ENCODE measurements at places on chromosomes 4 and X.

DNA sequence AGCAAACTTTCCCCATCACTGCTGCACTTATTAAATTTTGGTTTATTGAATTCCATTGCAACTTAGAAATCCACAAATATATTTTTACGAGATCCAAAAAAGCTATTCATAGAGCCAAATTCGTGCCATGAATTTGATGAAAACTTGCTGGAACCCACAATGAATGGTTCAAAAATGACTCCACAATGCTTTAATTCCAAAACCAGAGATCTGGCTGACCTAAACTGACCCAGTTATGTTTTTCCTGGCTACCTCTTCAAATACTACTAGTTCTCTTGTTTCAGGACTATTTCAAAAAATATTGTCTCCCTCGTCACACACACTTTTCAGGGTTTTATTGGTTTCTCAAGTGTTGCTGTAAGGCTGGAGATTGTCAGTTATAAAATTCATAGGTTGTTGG lies 474.8 kb downstream of the PDGFC start:
- no peak for DNase-seq

DNA sequence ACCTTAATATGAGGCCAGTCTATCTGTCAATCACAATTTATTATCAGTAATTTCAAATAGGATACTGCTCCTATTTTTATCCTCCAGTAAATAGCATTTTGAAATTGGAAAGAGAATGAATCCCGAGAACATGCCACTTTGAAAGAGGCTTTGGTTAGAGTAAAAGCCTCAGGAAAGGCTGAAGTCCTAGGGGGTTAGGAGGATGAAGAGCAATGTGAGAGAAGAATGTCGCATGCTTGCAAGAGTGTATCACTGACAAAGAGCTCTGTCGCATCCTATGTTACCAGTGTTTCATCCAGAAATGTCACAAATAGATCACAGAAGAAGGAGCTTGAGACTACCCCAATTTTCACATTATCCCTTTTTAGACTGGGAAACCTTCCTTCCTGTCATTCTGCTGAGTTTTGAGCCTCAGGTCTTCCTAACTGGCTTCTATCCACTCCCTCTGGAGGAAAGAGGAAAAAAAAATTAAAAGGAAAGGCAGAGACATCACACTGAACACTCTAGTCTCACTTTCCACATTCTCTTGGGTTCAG lies 39.8 kb downstream of the GPM6A start:
- no peak for DNase-seq

GRCh38 chr4:66893807-66894206 lies 651.5 kb downstream of the CENPC start:
- no peak for DNase-seq

DNA sequence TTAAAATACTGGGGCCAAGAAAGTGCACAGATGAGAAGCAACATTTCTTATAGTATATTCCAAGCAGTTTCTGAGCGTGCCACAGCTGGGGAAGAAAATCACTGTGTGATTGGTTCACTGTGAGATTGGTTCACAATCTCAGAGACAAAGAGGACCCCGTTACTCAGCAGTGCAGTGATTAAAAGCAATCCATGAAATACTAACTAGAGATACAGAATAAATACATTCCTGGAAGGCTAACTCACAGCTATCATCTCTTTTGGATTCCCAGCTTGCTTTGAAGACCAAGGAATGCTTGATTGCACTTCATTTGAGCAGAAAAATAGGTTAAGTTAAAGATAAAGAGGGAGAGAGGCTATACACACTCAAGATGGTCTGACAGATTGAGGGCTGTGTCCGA lies 132.1 kb upstream of the RAPGEF2 start:
- no peak for DNase-seq

DNA sequence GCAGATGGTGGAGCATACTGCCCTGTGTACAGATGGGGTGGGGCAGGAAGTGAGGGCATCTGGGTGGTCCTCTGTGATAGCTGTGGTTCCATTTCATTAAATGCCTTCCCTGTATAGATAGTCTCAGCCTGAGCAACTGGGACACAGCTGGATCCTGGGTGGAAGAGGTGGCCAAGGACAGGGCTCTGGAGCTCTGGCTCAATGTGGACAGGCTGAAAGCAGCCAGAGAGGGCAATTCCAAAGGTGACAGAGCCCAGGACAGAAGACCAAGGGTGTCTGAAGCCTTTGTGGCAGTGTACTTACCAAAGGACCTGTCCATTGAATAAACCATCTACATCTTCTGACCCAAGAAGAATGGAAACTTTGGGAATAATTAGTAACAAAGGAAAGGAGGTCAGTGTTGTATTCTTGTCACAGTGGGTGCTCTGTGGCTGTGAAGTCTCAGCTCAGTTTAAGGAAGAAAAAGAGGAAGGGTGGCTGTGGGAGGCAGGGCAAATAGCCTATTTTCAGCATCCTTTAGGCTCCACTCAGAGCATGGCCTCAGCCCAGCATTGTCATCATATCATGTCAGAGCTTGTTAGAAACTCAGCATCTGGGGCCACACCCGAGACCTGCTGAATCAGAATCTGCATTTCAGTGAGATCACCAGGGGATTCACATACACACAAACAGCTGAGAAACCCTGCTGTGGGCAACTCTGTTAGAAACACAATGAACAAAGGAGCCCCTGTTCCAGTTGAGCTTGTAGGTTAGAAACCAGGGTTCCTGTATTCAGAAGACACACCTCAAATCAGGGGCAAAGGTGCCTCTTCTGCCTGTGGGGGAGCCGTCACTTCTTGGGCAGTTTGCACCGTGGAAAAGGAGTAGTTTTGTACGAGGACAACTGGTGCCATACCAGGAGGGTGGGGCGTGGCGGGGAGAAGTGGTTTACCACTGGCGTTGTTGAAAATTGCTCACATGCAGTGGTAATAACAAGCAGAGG lies 168.6 kb downstream of the PTTG2 start:
- DNase-seq, result no peak

DNA sequence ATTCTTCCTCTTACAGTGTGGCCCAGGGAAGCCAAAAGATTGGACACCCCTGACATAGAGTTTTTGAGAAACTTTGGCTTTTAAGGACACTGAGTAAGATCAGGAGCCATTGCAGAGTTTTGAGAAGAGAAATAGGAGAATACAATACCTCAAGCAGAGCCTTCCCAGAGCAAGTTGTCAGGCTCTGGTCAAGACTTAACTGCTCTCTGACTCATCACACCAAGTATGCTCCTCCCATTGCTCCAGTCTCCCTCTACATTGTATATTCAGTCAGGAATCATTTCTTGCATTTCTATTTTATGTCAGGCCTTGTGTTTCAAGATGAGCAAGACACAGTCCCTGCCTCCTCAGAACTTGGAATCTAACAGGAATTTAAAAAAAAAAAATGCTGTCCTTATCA lies 176.4 kb upstream of the FMR1 start:
- no peak for DNase-seq

- DNase-seq, result no peak
Observed at GRCh38 chr4:188030401-188030800, 34.8 kb downstream of the ZFP42 start.

DNA sequence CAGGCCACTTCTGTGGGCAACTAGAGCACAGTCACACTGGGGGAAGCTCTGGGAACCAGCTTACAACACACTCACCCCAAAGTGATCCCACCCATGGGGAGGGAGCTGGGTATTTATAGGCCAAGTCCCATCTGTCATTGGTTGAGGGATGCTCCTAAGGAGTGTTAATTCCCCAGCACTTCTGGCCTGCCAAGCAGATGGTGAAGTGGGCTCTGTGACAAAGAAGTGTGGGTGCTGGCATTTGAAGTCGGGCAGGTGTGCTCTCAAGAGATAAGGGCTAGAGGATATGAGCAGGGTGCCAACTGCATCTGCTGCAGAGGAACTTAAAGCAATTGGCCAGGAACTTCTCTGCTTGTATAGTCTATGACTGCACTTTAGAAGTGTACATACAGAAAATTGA lies 30.9 kb downstream of the PTCHD1 start:
- DNase-seq, result no peak

- no peak for DNase-seq
Observed at GRCh38 chr4:3729188-3729881, 36.9 kb upstream of the ADRA2C start.

DNA sequence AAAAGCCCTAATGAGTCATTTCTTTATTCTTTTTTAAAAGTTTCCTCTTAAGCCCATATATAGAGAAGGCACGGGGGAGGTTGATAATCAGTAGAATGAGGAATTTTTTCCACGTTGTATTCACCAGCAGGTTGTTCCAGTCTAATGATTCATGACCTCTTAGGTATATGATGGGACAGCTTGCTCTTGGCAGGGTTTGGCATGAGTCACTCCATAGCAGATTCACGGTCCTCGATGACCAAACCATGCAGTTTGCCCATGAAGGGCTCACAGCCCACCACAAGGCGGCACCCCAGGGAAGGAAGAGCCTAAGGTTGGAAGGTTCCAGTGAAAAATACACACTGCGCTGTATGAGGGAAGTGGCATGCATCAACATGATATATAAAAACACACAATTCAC lies 623.8 kb upstream of the DIPK2B start:
- DNase-seq, result peak; percentile 71

DNA sequence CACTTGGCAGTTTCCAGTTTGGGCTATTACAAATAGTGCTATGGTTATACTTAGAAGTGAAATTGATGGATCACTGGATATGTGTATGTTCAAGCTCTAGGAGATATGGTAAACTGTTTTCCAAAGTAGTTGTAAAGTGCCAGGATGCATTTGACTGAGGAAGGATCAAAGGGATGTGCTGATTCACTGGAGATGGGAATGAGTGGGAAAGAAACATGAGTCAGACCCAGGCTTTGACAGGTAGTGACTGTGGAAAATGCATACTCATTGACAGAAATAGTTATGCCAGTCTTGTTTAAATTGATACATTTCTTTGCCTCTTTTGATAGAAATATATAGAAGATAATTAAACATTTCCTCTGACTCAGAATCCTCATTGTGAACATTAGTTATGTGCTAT lies 77.9 kb downstream of the CEP135 start:
- no peak for DNase-seq
